ENCODE measurements at places on chromosomes 4 and X.

GRCh38 chr4:144342949-144343760 is 202.6 kb upstream of the GYPA start:
- H3K4me1 ChIP-seq, result no peaks in the 10 kb centered on the region
- no peak overlapping the region for H3K4me3 ChIP-seq
- peak; percentile 54 for DNase-seq
- H3K36me3 ChIP-seq, result no peaks in the 10 kb centered on the region
- H3K27me3 ChIP-seq, result no peaks in the 10 kb centered on the region
- no peak overlapping the region for H3K27ac ChIP-seq

DNA sequence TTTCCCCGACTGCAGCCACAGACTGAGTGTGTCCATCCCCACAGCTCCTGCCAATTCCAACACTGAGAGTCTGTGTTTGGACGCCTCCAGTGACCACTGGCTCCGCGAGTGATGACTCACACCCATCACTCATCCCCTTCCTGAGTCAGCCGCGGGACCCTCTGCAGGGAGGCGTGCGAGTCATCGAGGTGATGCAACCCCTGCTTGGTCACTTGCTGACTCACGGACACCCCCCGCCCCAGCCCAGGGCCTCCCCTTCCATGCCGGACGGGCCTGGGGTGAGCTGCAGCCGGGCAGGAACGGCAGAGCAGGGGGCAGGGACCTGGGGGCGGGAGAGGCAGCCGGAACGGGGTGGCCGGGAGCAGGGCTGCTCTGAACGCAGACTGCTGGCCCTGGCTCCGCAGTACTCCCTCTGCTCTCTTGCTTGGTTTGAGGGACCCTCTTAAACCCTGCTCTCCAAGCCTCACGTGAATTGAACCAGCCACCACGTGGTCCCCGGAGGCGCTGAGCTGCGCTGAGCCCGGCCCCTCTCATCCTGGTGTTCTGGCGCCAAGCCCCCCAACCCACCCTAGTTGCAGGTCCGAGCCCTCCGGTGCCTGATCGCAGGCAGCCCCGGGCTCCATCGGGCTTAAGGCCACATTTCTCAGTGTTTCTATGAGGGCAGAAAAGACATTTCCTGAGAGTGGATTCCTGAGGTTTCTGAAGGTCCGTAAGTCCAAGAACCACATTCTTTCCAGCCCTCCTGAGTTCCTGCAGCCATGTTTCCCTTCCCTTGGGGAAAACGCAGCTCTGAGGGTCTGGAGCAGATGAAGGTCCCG is 32.4 kb downstream of the FGFRL1 start:
- H3K36me3 ChIP-seq, result no peaks in the 10 kb centered on the region
- H3K27me3 ChIP-seq, result peaks cover 47% of the 10 kb centered on the region
- DNase-seq, result peak; percentile 93
- H3K4me1 ChIP-seq, result peaks cover 74% of the 10 kb centered on the region
- H3K27ac ChIP-seq, result no peak overlapping the region

GRCh38 chrX:13128104-13128503 is 83.7 kb upstream of the FAM9C start:
- H3K36me3 ChIP-seq, result no peaks in the 10 kb centered on the region
- H3K4me1 ChIP-seq, result peaks cover 2% of the 10 kb centered on the region
- DNase-seq, result no peak
- H3K27ac ChIP-seq, result no peak overlapping the region
- H3K27me3 ChIP-seq, result peaks cover 16% of the 10 kb centered on the region
- no peak overlapping the region for H3K4me3 ChIP-seq

DNA sequence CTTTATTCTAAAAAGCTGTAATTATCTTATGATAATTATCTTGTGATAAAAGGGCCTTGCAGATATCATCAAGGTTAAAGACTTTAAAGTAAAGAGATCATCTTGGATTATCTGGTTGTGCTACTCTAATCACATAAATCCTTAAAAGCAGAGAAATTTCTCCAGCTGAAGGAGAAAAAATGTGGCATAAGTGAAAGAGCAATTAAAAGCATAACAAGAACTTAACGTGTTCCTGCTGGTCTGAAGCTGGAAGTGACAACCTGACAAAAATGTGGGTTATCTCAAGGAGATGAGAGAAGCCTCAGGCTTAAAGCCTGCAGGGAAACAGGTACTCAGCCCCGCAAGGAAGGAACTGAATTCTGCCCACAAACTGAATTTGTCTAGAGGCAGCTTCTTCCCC is 449.1 kb upstream of the NDST4 start:
- no peak for DNase-seq
- H3K27ac ChIP-seq, result no peak overlapping the region
- no peaks in the 10 kb centered on the region for H3K4me1 ChIP-seq

GRCh38 chr4:185682236-185682635 is 129.8 kb downstream of the SORBS2 start:
- H3K27me3 ChIP-seq, result no peaks in the 10 kb centered on the region
- H3K36me3 ChIP-seq, result no peaks in the 10 kb centered on the region
- H3K4me1 ChIP-seq, result no peaks in the 10 kb centered on the region
- no peak overlapping the region for H3K27ac ChIP-seq

- DNase-seq, result peak; percentile 7
- H3K4me3 ChIP-seq, result no peak overlapping the region
- no peaks in the 10 kb centered on the region for H3K4me1 ChIP-seq
- H3K36me3 ChIP-seq, result no peaks in the 10 kb centered on the region
- H3K27ac ChIP-seq, result no peak overlapping the region
Observed at GRCh38 chr4:188783606-188784160, 644.4 kb downstream of the TRIML1 start.
